Hematopoietic multipotent progenitor cell treated with erythropoietin and hydrocortisone succinate and interleukin-3 and kit ligand, for 15 days (in vitro differentiated cells): ENCODE measurements at places on chromosomes 5 and 9.

DNA sequence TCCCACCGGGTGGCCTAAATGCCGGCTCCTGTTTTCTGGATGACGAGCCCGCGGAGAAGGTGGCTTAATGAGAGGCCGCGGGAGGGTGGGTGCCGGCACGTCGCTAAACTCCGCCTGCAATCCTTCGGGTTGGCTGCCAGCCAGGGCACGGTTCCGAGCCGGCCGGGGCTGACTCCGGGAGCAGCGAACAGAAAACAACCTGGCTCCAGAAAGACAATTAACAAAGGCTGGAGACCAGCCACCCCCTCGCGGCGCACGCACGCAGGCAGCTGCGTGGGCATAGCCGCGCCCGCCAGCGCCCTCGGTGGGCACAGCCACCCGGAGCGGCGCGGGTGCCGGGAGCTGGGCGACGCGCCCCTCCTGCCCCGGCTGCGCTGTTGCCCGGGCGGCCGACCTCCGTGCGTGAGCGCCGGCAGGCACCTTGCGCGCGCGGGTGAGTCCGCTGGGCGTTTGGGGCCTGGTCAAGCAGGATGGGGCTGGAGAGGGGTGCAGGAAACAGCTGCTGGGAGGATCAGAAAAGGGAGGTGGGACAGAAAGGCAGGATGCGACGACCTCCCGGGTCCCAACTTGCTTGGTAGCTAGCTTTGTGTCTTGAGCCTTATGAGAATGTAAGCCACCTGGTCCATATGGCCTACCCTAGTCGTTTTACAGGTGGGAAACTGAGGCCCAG, at the start of gene ARHGEF37:
Gene ARHGEF37, plus strand, starts transcription at position 307 of the 670 bp plus-strand sequence. CDS start 16,272 bp downstream, outside the sequence.
- peak; percentile 85 for DNase-seq

DNA sequence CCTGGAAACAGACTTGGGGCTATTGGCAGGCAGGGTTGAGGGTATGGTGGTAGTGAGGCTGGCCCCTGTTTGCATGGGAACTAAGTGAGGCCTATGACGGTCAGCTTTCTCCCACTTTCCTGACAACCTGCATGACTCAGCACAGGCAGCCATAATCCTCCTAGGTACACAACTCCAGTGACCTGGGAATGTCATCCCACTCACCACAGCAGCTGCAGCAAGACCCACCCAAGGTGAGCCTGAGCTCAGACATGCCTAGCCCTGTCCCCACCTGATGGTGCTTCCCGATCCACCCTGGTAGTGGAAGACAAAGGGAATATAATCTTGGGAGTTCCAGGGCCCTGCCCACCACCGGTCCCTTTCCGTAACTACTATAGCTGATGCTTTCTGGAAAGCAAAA, 178.7 kb downstream of the NDUFS4 start:
- DNase-seq, result no peak

- no peak for DNase-seq
Measured at GRCh38 chr9:68731857-68732256, 26.8 kb downstream of the PIP5K1B start.

DNA sequence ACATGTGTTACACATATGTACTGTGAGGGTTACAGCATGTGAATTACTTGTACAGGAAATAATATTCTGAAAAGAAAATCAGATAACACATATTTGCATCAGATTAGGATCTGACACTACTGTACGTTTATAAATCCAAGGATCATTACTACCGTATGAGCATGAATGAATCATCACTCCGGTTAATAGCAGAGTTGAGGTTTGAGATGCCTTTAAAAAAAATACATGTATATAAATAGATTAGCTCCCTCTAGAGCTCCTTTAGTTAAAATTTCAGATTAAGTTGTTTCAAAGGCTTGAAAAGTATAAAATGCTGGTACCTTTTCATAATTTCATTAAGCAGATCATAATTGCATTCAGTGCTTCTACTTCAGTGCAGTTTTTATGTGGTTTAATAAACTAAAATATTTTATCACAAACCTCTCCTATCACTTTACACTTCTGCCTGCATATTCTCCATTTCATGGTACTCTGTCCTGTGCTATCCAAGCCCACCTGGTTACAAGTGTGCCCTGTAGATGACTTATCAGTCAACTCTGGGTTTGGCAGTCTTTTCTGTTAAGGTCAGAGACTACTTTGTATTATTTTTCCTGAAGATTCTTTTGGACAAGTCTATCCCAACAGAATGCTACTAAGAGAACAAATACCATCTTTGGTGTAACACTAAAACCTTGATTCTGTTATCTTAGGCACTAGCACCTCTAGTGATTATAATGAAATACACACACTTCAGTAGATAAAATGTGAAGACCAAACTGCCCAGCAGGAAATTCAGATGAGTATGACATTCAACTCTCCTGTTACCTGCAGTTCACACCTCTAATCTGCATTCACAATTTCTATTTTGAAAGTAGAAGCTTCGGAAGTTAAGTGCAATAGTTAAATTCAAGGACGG, 48.0 kb upstream of the POU5F2 start:
- DNase-seq, result no peak

GRCh38 chr5:11214864-11215644, 454.0 kb upstream of the DAP start:
- no peak for DNase-seq
